Ovary (tissue), 10 donors: ENCODE measurements at places on chromosomes 11 and 22.
A peak's percentile ranks its signal among the peaks of the same experiment; 100 is the strongest.

GRCh38 chr22:41893591-41894375, 21.1 kb downstream of the SHISA8 start:
- no peak for DNase-seq

- no peak for DNase-seq
These were observed 266.9 kb downstream of the KIRREL3 start for GRCh38 chr11:126733685-126734084.

- no peak for DNase-seq
These were observed 32.1 kb downstream of the PPIL2 start for GRCh38 chr22:21697880-21698279.

DNA sequence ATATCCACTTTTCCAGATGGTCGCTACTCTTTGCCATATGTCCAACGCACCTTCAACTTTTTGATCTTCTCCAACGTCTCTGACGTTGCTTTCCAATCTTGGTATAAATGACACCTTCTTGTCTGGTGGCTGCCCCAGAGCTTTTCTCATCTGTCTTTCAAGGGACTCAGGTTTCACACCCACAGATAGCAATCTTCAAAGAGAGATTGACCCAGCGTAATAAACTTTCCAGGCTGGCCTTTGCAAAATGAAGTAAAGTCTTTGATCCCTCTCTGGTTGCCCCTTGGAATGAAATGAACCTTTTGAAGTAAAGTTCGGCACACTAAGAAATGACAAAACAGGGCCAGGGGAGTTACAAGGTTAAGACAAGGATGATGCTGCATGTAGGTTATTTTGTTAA, 138.4 kb upstream of the BDNF start:
- no peak for DNase-seq

GRCh38 chr11:83006877-83007330, 64.8 kb downstream of the RAB30 start:
- DNase-seq, result no peak

- DNase-seq, result no peak
These were observed 637.8 kb upstream of the LUZP2 start for GRCh38 chr11:23859087-23859486.

DNA sequence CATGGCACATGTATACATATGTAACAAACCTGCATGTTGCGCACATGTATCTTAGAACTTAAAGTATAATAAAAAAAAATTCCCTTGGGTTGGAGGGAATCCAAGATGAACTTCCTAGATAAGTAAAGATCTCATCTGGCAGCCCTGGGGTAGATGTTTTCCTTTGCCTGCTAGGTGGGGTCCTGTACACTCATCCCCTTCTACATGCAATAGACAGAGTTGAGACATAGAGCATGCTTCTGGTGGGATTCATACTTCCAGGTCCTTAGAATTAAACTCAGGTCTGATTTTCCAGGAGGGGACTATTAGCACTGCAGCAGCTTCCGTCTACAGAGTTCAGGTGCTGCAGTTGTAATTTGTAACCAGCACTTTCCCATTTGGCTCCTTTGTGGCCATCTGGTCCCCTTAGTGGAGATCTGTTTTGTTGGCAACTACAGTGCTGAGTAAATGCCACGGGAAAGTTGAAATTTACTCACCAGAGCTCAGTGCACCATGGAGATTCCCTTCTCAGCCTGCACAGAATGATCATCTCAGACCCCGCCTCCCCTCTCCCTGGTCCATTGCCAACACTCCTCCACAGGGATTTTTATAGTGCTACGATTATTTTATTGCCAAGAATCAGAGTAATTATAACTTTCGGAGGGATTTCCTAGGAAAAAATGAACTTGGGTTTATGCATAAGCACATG, 220.1 kb upstream of the E2F8 start:
- DNase-seq, result peak; percentile 48

DNA sequence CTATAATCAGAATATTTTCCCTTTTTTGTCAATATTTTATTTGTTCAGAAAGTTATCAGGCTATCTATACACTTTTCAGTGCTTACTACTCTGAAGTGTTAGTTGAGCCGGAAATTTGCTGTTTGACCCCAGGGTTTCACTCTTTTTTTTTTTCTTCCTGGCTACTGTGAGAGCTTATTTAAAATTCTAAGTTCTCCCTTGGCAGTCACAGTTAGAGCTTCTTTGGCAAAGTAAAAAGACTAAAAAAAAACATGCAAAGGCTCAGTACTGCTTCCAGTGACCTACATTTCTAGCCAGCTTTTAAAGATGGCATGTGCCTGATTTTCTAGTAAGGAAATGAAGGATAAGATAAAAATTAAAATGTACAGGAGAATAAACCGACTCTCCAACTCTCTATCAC, 48.4 kb downstream of the ELP4 start:
- no peak for DNase-seq

- DNase-seq, result no peak
These were observed 269.4 kb downstream of the CTTN start for GRCh38 chr11:70667767-70668166.

DNA sequence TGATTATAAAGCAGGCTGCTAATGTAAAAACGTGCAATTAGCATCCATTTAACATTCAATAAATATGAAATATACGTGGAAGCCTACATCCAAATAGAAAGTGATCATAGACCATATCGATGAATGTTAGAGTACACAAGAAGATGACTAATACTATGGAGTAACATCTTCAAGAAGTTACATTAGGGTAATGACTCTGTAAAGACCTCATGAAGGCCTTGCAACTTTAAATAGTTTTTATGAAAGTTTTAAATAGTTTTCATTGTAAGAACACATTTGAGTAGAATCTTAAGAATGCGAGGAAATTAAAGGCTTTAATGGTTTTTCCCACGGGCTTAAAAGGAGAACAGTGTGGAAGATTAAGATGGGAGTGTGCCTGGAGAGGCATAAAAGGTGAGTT, 1.4 kb downstream of the TRIM34 start:
- no peak for DNase-seq

GRCh38 chr11:60810569-60810968, 25.4 kb downstream of the MS4A10 start:
- DNase-seq, result no peak

- no peak for DNase-seq
These were observed 14.3 kb downstream of the ATP5MG start for GRCh38 chr11:118415739-118416068.

DNA sequence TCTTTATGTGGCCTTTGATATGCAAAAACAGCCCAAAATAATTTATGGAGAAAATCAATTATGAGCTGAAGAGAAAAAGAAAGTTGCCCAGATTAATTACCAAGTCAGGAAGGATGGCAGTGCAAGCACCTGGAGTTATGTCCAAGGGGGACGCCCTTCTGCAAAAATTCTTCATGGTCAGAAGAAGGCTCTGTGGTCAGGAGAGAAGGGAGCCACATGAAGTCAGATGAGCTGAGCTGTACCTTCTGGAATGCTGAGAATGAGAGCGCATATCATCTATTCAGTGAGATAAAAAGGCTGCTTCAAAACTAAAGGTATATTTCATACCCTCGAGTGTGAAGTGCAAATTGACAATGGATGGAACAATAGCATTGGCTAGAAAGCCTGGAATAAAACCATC, 607.4 kb downstream of the NTM start:
- DNase-seq, result no peak

DNA sequence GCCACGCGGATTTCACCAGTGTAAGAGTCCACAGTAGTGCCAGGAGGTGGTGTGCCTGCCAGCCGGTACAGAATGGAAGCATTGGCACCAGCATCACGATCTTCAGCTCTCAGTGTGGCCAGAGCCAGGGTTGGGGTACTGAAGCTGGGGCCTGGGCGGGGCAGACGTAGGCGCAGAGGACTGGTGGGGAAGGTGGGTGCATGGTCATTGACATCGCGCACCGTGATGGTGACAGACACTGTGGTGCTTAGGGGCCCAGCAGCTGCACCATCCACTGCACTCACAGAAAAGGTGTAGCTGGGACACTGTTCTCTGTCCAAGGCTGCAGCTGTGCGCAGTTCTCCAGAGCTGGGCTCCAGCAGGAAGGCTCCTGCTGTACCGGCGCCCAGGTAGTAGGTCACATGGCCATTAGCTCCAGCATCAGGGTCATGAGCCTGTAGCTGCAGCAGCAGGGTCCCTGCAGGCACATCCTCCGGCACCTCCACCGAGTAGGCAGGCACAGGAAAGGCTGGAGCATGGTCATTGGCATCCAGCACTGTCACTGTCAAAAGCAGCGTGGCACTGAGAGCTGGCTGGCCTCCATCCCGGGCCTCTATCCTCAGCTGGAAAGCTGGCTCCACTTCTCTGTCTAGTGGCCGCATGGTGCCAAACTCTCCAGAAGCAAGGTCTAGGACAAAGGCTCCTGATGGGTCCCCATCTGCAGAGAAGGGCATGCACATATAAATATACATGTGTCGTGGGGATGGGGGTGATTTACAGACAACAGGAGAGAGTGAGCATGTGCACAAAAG, 7.9 kb upstream of the TPP1 start:
- DNase-seq, result no peak

DNA sequence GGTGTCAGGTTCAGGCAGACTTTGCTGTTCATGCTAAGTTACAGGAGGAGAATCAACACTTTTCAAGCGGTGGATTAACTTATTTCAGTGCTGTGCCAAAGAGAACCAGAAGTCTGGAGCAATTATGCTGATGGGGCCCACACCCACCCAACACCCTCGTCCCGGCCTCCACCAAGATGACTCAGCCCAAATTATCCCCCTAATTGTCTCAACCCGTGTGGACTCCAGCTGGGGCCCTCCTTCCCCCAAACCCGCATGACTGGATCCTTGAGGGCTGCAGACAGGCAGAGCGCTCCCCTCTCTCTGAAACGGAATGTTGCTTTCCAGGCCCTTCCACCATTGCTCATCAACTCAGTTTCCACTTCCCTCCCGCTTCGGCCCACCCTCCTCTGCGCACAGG, 34.6 kb upstream of the MN1 start:
- DNase-seq, result peak; percentile 29

DNA sequence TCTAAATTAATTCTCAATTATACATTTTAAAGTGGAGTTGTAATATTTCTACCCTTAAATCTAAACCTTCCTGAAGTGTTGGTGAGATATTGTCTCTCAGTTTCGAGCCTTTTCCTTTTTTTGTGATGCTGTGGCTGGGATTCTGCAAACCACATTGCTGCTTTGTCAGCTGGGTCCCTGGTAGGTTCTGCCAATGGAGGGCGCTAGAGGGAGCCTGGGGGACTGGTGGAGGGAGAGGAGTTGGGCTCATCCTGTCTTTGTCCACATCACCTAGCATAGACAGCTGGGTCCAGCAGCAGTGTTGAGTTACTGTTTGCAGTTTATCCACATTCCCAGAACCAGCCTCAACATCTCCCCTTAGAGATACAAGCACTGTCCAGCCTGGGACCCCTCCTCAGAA, 41.0 kb downstream of the TRAF6 start:
- DNase-seq, result no peak

DNA sequence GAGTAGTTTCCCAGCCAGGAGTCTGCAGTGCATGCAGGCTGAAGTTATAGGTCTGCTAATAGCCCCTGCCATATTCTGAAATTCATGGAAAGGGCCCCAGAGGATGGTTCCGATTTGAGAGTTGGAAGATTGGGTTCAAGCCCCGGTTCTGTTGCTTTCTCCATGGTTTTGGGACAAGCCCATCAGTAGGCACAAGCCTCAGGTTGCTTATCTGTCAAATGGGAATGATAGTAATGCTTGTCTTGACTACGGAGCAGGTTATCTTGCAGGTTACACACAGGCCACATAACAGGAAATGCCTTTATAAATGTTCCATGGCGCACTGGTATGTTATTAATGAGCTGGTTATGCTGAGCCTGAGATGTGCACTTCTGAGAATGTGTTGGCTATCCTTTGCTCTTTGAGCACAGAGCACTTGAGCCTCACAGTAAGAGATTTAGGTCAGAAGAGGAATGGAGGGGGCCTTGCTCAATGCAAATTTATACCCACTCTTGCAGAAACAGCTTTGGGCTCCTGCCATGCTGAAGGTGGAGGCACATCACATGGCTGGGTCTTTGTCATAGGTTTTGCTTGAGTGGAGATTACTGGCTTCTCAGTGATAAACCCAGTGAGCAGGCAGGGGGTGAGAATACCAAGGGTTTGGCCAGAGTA, 47.1 kb downstream of the ZNRF3 start:
- no peak for DNase-seq

- DNase-seq, result no peak
These were observed 89.5 kb downstream of the RNF169 start for GRCh38 chr11:74838188-74838587.

- DNase-seq, result no peak
These were observed 664.8 kb downstream of the BRD1 start for GRCh38 chr22:49162841-49163240.

- peak; percentile 42 for DNase-seq
These were observed 5.2 kb downstream of the FXYD2 start for GRCh38 chr11:117819096-117820040.

DNA sequence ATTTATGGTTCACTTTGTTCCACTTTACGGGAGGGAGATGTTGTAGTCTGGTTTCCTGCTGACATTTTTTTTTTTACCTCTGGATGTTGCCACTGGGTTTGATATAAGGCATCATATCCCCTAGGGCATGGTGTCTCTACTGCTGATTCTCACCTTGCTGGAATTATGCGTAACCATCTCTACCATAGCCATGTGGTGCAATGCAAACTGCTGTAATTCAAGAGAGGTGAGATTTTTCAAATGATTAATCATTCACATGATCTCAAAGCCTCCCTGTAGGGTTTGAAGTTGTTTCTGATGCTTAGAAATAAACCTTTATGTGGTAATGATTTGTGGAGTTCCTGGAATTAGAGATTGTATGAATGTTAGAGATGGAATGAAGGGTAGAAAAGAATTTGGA, 13.0 kb downstream of the MS4A3 start:
- DNase-seq, result no peak

DNA sequence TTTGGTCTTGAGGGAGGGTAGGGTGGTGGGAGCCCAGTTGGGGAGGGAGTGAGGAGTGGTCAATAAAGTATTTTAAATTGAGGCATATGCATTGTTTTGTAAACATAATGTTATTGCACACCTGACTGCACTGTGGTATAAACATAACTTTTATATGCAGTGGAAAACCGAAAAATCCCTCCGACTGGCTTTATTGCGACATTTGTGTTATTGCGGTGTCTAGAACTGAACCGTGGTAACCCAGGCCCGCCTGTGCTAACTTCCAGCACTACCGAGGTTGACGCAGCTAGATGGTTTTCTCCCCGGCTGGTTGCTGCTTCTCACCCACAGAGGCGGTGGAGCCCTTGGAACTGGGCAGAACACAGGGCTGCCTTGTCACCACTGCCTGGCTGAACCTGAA, 7.6 kb upstream of the RNH1 start:
- no peak for DNase-seq

- no peak for DNase-seq
These were observed 26.1 kb upstream of the ZNRF3 start for GRCh38 chr22:28857288-28857687.

DNA sequence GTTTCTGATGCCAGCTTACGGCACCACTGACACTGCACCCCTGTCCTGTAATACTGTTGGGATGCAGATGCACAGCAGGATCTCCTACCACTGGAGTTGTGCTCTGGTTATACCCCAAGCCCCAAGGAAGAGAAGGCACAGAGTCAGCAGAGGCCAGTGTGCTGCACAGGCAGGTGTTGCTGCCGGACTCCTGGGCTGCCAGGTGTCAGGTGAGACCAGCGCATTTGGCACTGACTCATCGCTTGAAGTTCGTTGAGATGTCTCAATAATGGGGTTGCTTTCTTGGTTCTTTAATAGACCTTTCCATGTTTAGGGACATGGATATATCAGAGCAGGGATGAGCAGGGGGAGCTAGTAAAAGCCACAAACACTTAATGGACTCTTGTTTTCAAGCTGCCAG, 75.7 kb upstream of the TTC12 start:
- DNase-seq, result no peak
